B cell (primary cell): ENCODE measurements at places on chromosomes 2 and 18. TPM values are rescaled to one million over a fixed set of nuclear protein-coding genes. Genes with fewer than 3 reads are reported as not detected.

- no peaks in the 10 kb centered on the region for H3K4me1 ChIP-seq
- no peaks in the 10 kb centered on the region for H3K36me3 ChIP-seq
- no peak overlapping the region for H3K27ac ChIP-seq
- H3K4me3 ChIP-seq, result no peak overlapping the region
- DNase-seq, result no peak
Observed at GRCh38 chr2:239594019-239594771, 193.4 kb upstream of the HDAC4 start.

DNA sequence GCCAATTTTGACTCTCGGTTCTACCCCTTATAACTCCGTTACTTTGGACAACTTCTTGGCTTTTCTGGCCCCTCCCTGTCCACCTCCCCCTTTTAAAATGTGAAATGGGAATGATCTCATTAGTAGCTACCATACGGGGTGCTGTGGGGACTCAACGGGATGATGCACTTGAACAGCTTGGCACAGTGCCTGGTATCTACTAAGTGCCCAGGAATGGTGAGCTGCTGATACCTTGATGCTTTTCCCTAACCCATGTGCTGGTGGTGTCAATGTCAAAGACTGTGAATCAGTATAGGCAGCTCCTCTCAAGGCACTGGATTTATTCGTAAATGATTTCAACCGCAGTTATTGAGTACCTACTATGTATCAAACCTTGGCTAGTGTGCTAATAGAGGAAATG, 204.2 kb downstream of the LOXHD1 start:
- no peaks in the 10 kb centered on the region for H3K27me3 ChIP-seq
- no peaks in the 10 kb centered on the region for H3K36me3 ChIP-seq
- DNase-seq, result no peak
- H3K4me1 ChIP-seq, result no peaks in the 10 kb centered on the region
- no peak overlapping the region for H3K4me3 ChIP-seq
- no peak overlapping the region for H3K27ac ChIP-seq

DNA sequence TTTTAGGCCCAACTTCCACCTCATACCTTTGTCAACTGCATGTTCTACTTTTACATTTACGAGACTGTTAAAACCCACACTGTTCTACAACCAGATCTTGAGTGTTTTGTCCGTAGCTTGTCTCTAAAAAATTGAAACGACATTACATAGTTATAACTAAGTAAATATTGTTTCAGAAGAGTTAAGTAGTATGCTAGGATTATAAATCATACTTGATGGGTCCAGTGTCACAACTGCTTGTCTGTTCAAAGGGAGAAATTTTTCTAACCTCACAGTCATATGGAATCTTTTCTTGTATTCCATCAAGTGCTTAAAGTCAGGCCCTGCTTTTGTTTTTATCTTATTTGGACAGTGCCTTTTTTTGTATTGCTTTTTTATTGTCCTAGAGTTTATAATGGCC, 4.3 kb downstream of the GMCL1 start:
- no peak overlapping the region for H3K4me3 ChIP-seq
- H3K36me3 ChIP-seq, result no peaks in the 10 kb centered on the region
- peaks cover 20% of the 10 kb centered on the region for H3K4me1 ChIP-seq
- no peak overlapping the region for H3K27ac ChIP-seq
- no peaks in the 10 kb centered on the region for H3K27me3 ChIP-seq
- no peak for DNase-seq

- H3K4me3 ChIP-seq, result no peak overlapping the region
- H3K27ac ChIP-seq, result no peak overlapping the region
- no peaks in the 10 kb centered on the region for H3K36me3 ChIP-seq
- H3K4me1 ChIP-seq, result no peaks in the 10 kb centered on the region
Observed at GRCh38 chr2:160076914-160077313, 14.5 kb upstream of the PLA2R1 start.

- peak; percentile 36 for DNase-seq
- no peaks in the 10 kb centered on the region for H3K27me3 ChIP-seq
- H3K27ac ChIP-seq, result no peak overlapping the region
- H3K36me3 ChIP-seq, result no peaks in the 10 kb centered on the region
- H3K4me3 ChIP-seq, result no peak overlapping the region
- peaks cover 17% of the 10 kb centered on the region for H3K4me1 ChIP-seq
Observed at GRCh38 chr18:23934252-23934651, 80.3 kb upstream of the TTC39C start.

DNA sequence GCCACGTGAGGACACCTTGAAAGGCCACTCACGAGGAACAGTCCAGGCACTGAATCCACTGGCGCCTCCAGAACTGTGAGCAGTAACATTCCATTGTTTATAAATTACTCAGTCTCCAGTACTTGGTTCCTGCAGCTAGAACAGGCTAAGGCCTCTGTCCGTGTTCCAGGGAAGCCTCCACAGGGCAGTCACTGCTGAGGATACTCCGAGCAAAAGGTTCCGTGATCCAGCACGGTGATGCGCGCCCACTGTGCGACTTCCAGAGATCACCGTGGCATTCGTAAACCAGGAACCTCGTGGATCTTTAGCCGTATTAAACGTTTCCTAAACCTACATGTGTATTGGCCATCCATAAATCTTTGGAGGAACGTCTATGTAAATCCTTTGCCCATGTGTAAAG, 51.5 kb upstream of the SALL3 start:
- H3K36me3 ChIP-seq, result no peaks in the 10 kb centered on the region
- H3K4me1 ChIP-seq, result no peaks in the 10 kb centered on the region
- no peaks in the 10 kb centered on the region for H3K27me3 ChIP-seq
- H3K27ac ChIP-seq, result no peak overlapping the region

DNA sequence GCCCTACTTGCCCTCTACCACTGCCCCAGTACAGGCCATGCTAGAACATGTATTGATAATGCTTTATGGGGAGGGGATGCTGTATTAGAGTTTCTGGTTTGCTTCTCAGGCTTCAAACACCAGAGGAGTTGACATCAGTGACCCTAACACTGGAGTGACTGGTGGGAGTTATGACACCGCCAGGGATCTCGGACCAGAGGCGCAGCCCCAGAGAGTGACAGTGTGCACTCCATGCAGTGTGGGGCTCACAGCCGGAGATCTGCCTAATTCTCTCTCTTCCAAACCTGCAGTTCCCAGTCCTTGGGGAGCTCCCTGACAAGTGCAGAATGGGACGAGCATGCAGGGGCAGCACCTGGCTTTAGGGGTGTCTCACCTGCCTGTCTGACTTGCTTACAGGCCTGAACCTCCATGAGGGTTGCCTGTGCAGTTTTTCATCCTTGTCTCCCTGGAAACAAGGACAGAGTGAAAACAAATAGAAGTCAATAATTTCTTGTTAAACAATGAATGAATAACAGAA, 244.9 kb upstream of the MYT1L start:
- H3K4me3 ChIP-seq, result no peak overlapping the region
- DNase-seq, result no peak
- H3K27ac ChIP-seq, result no peak overlapping the region
- H3K4me1 ChIP-seq, result no peaks in the 10 kb centered on the region

GRCh38 chr2:3168230-3168891, 209.3 kb downstream of the EIPR1 start:
- peaks cover 8% of the 10 kb centered on the region for H3K36me3 ChIP-seq
- no peaks in the 10 kb centered on the region for H3K4me1 ChIP-seq
- no peak overlapping the region for H3K27ac ChIP-seq
- H3K4me3 ChIP-seq, result no peak overlapping the region
- H3K27me3 ChIP-seq, result no peaks in the 10 kb centered on the region

DNA sequence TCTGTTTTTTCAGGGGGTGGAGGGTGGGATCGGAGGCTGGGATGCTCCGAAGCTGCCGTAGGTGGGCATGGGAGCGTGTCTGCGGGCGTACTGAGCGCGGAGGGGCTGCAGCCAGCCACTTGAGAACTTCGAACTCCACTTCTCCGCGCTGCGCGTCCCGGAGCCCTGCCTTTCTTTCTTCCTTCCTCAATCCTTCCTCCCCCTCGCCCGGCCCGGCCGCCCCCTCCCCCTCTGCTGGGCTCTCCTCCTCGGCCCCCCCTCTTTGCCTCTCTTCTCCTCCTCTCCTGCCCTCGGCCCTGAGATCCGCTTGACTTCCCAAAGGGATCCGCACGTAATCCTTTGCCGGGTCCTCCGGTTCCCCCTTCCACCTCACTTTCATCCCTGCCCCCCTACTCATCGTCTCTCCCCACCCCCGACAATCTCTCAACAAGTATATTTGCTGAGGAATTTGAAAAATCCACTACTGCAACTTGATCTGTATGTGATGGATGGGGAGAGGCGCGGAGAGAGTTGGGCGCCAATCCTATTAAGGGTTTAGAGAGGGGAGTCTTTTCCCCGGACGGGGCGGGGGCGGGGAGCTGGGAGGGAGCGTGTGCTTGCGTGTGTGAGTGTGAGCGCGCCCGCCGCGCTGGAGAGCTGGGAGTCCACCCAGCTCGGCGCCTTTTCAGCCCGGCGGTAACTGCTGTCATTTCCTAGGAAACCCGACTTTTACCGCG, 1.1 kb downstream of the GLI2 start:
- H3K4me3 ChIP-seq, result no peak overlapping the region
- DNase-seq, result no peak
- H3K27me3 ChIP-seq, result peaks cover 39% of the 10 kb centered on the region
- no peaks in the 10 kb centered on the region for H3K36me3 ChIP-seq

- H3K4me1 ChIP-seq, result no peaks in the 10 kb centered on the region
- no peak overlapping the region for H3K4me3 ChIP-seq
- DNase-seq, result no peak
- no peaks in the 10 kb centered on the region for H3K36me3 ChIP-seq
- no peak overlapping the region for H3K27ac ChIP-seq
Observed at GRCh38 chr2:235979753-235980435, 188.3 kb downstream of the GBX2 start.

- DNase-seq, result peak; percentile 96
- H3K4me1 ChIP-seq, result peaks cover 66% of the 10 kb centered on the region
- H3K4me3 ChIP-seq, result no peak overlapping the region
Observed at GRCh38 chr2:233331536-233331935, 22.8 kb upstream of the DGKD start.

DNA sequence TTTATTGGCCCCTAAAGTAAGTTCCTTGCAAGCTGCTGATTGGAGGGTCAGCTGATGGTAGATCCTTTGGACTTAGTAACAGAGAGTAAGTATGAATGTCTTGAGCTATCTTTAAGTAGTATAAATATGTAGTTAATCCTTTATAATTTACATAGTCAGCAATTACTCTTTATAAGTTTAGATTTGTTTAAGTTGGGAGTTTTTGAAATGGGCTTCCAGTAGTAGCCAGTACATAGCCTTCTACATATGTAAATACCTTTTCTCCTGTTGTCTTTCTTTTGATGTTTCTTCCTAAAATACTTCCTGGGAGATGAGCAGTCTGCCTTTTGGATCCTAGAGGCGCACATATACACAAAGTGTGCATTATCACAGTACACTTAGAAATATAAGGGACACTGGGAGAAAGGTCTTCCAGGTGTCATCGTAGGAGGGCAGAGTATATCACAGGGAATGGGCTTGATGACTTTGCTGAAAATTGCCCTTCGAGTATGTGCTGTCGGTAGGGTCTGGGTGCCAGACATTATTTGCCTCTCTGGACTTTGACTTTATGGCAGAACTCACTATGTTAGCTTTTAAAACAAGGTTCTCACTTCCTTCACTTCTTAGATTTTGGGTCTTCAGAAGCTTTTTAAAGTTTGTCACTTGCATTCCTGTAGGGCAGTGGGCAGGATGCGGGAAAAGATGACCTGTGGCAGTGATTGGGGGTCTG, 21.6 kb downstream of the TTLL4 start:
- H3K27me3 ChIP-seq, result no peaks in the 10 kb centered on the region
- DNase-seq, result no peak
- H3K27ac ChIP-seq, result no peak overlapping the region
- H3K4me1 ChIP-seq, result peaks cover 6% of the 10 kb centered on the region

GRCh38 chr2:216553482-216554240, 55.0 kb downstream of the RPL37A start:
- no peak overlapping the region for H3K27ac ChIP-seq
- peaks cover 4% of the 10 kb centered on the region for H3K27me3 ChIP-seq
- H3K36me3 ChIP-seq, result no peaks in the 10 kb centered on the region
- no peaks in the 10 kb centered on the region for H3K4me1 ChIP-seq
- no peak for DNase-seq

DNA sequence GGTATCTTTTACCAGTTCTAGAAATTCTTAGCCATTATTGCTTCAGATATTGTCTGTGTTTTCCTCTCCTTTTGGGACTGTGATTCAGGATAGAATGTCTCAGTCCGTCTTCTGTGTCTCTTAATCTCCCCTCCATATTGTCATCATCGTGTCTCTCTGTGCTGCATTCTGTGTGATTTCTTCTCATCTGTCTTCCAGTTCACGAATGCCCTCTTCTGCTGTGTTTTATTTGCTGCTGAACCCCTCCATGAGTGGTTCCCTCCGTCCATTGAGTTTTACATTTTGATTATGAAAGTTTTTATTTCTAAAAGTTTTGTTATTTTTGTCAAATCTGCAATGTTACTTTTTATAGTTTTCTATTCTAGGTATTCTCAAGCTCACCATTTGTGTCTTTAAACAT, 11.7 kb downstream of the D2HGDH start:
- peaks cover 17% of the 10 kb centered on the region for H3K36me3 ChIP-seq
- H3K4me3 ChIP-seq, result no peak overlapping the region
- H3K4me1 ChIP-seq, result no peaks in the 10 kb centered on the region
- no peak for DNase-seq
- H3K27me3 ChIP-seq, result no peaks in the 10 kb centered on the region
- no peak overlapping the region for H3K27ac ChIP-seq

DNA sequence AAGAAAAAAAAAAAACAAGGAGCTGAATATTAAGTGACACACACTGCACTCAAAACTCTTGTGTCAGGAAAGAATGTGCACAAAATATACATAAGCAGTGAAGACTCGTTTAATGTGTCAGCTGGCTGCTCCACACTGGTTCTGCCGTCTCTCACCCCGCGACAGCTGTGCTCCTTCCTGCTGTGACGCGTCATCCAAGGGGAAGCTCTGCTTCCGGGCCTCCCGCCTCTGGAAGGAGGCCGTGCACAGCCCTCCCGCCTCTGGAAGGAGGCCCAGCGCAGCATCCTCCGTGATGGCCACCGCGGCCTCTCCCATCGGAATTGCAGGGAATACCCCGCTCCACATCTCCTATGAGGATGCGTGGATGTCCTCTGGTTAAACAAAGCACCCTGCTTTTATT, 151.0 kb downstream of the HDAC4 start:
- no peaks in the 10 kb centered on the region for H3K36me3 ChIP-seq
- peaks cover 18% of the 10 kb centered on the region for H3K27me3 ChIP-seq
- no peak overlapping the region for H3K4me3 ChIP-seq
- no peak for DNase-seq
- H3K4me1 ChIP-seq, result peaks cover 23% of the 10 kb centered on the region
- H3K27ac ChIP-seq, result no peak overlapping the region

GRCh38 chr18:44946529-44947113, 265.9 kb downstream of the SETBP1 start:
- no peaks in the 10 kb centered on the region for H3K27me3 ChIP-seq
- no peak overlapping the region for H3K27ac ChIP-seq
- no peak for DNase-seq

GRCh38 chr2:150001788-150002187, 414.2 kb upstream of the MMADHC start:
- DNase-seq, result no peak
- no peaks in the 10 kb centered on the region for H3K36me3 ChIP-seq
- H3K4me1 ChIP-seq, result no peaks in the 10 kb centered on the region
- no peak overlapping the region for H3K4me3 ChIP-seq
- H3K27ac ChIP-seq, result no peak overlapping the region
- no peaks in the 10 kb centered on the region for H3K27me3 ChIP-seq

Gene PSTPIP2
- 0.37 and 0.42 TPM in 2 replicates for polyA plus RNA-seq

Gene CTIF
- polyA plus RNA-seq, result 3.5 and 3.6 TPM in 2 replicates

Gene EFR3B
- polyA plus RNA-seq, result not detected in 2 replicates

Gene GPR45
- polyA plus RNA-seq, result not detected in 2 replicates

Gene RMDN2
- polyA plus RNA-seq, result 6.6 and 6.8 TPM in 2 replicates

Gene IL1R1
- polyA plus RNA-seq, result 0.14 TPM in 1 of 2 replicates, not detected in the other

Gene ZEB2
- polyA plus RNA-seq, result 56.3 and 78.7 TPM in 2 replicates

Gene ANKRD30B
- polyA plus RNA-seq, result 0.01 TPM in 1 of 2 replicates, not detected in the other
